Smooth muscle cell of bladder (primary cell): ENCODE measurements at places on chromosomes 4 and X. TPM values are rescaled to one million over a fixed set of nuclear protein-coding genes. Genes with fewer than 3 reads are reported as not detected.

PITX2 gene
- total RNA-seq, result 11.0 and 16.2 TPM in 2 replicates

ZDHHC15 gene
- under 0.01 TPM in 2 replicates for total RNA-seq

FAM47C gene
- not detected in 2 replicates for total RNA-seq

RASSF6 gene
- total RNA-seq, result under 0.01 TPM in 2 replicates

HOPX gene
- total RNA-seq, result under 0.01 and 0.46 TPM in 2 replicates

FAM184B gene
- under 0.01 TPM in 1 of 2 replicates, not detected in the other for total RNA-seq

ASB12 gene
- not detected in 2 replicates for total RNA-seq

FAM9C gene
- total RNA-seq, result under 0.01 and 0.18 TPM in 2 replicates

SSX1 gene
- total RNA-seq, result 0.18 TPM in 1 of 2 replicates, not detected in the other

MSX1 gene
- total RNA-seq, result 6.4 and 7.8 TPM in 2 replicates

BMPR1B gene
- 0.14 and 0.55 TPM in 2 replicates for total RNA-seq

OPN1MW3 gene
- not detected in 2 replicates for total RNA-seq

PTTG2 gene
- not detected in 2 replicates for total RNA-seq

C4orf51 gene
- not detected in 2 replicates for total RNA-seq

VCX3B gene
- not detected in 2 replicates for total RNA-seq

SCD5 gene
- 9.5 and 12.9 TPM in 2 replicates for total RNA-seq

DCX gene
- total RNA-seq, result not detected in 2 replicates

ZFP92 gene
- total RNA-seq, result 0.14 and 0.28 TPM in 2 replicates

PHEX gene
- total RNA-seq, result 0.14 and 0.46 TPM in 2 replicates

CDKL2 gene
- 0.14 and 0.55 TPM in 2 replicates for total RNA-seq

SUPT20HL2 gene
- 0.09 and 0.14 TPM in 2 replicates for total RNA-seq

POU3F4 gene
- not detected in 2 replicates for total RNA-seq

SAGE1 gene
- under 0.01 TPM in 1 of 2 replicates, not detected in the other for total RNA-seq

MED14 gene
- total RNA-seq, result 7.5 and 9.9 TPM in 2 replicates

CT45A2 gene
- not detected in 2 replicates for total RNA-seq

AADAT gene
- 1.8 and 2.0 TPM in 2 replicates for total RNA-seq

GRIA3 gene
- 2.0 and 8.1 TPM in 2 replicates for total RNA-seq

CFP gene
- 0.14 and 0.46 TPM in 2 replicates for total RNA-seq

VCX3A gene
- not detected in 2 replicates for total RNA-seq

NR3C2 gene
- 1.00 and 1.9 TPM in 2 replicates for total RNA-seq

SPANXB1 gene
- total RNA-seq, result not detected in 2 replicates

ARHGAP36 gene
- not detected in 2 replicates for total RNA-seq

HS6ST2 gene
- 0.14 TPM in 1 of 2 replicates, not detected in the other for total RNA-seq
